ENCODE measurements at places on chromosomes 12 and 14.

DNA sequence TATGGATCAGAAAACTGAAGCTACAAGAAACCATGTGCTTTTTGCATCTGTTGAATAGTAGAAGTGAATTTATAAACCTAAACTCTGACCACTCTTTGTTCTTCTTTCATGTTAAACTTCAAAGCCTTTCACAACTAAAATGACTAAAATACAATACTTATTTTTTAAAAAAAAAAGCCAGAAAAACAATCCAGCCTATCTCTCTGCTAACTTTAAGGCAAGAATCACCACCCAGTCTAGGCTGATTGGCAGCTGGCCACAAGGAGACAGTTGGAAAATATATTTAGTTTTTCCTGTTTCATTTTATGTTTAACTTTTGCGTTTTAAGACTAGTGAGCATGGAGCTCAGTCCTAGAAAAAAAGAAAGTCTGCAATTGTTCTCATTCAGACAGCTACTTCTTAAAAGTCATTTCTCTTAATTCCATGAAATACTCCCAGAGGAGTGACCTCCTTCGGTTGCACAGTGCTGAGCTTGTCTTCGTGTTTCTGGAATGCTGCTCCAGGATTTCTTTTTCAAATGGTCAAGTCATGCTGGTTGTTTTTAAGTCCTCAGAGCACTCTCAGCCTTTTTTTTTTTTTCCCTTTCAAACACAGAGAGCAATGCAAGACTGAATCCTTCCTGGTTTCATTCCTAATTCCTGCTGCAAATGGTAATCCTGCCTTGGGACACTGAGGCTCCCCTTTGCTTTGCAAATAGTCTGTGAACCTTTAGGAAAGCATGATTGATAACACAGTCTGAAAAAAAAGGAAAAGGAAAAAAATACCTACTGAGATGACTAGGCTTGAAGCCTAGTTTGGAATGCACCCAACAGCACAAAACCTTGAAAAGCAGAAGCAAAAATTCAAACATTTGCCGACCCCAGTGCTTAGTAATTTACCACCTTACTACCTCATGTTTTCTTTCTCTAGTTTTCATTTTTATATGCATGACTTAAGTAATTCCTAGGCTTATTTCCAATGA, 233.3 kb upstream of the DAAM1 start:
- no peak for DNase-seq

DNA sequence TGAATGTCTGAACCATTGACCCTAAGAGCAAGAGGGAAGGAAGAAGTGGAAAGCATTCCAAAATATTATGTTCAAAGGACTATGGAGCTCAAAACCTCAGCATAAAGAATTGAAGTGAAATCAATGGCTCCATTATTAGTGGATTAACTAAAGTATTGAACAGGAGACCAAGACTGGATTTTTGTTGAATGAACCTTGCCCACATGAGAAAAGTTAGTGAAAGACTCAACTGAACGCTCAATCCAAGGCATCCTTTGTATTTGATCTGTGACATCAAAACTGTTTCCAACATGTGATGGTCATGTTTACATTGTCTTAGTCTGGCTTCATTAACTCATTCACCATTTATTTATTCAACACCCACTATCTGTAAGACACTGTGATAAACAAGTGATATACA, 161.0 kb downstream of the CNTN1 start:
- DNase-seq = no peak

GRCh38 chr14:81766321-81766915, 232.8 kb upstream of the SEL1L start:
- DNase-seq = no peak

- DNase-seq = peak; percentile 52
Observed at GRCh38 chr14:23430723-23431085, 4.8 kb downstream of the MYH7 start.

DNA sequence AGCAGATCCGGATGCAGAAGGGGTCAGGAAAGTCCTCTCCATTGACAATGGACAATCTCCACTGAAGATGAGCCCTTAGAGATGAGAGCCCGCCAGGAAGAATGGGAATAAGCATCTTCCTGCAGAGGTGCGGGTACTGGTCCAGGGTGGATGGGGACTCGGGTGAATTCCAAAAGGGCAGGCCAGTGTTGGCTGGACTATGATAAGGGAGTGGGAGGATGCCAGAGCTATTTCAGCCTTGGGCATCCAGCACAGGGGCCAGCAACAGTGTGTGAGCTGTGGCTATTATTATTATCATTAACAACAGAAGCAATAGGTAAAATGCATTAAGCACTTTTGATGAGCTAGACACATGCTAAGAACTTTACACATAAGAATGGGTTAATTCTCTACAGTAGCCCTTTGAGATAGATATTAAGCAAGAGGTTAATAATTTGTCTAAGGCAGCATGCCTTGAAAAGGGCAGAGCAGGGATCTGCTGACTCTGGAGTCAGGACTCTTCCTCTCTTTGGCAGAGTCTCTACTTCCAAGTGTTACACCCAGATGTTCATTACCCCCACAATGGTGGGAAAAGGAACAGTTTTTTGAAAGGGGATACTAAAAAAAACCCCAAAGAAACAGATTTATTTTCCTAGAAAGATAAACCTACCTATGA, 55.2 kb downstream of the PRICKLE1 start:
- no peak for DNase-seq

GRCh38 chr12:33555128-33555527, 115.5 kb upstream of the SYT10 start:
- no peak for DNase-seq

- peak; percentile 93 for DNase-seq
Observed at GRCh38 chr12:110073049-110073831, 24.9 kb upstream of the C12orf76 start.

DNA sequence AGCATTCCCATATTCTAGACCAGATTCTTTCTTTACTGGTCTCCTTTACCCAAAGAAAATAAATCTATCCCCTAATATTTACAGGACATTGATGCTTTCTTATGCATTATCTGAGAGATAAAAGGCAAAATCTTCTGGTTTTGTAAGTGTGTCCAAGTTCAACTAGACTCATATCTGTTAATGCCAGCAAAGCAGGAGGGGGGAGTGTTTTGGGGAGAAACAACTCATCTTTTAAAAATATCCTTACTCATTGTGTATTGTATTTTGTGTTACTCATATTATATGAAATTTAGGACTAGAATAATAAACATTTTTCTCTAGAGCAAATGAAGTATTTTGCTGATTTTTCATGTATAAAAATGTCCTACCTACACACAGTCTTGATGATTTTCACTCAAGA, 54.8 kb downstream of the SAMD4A start:
- no peak for DNase-seq

DNA sequence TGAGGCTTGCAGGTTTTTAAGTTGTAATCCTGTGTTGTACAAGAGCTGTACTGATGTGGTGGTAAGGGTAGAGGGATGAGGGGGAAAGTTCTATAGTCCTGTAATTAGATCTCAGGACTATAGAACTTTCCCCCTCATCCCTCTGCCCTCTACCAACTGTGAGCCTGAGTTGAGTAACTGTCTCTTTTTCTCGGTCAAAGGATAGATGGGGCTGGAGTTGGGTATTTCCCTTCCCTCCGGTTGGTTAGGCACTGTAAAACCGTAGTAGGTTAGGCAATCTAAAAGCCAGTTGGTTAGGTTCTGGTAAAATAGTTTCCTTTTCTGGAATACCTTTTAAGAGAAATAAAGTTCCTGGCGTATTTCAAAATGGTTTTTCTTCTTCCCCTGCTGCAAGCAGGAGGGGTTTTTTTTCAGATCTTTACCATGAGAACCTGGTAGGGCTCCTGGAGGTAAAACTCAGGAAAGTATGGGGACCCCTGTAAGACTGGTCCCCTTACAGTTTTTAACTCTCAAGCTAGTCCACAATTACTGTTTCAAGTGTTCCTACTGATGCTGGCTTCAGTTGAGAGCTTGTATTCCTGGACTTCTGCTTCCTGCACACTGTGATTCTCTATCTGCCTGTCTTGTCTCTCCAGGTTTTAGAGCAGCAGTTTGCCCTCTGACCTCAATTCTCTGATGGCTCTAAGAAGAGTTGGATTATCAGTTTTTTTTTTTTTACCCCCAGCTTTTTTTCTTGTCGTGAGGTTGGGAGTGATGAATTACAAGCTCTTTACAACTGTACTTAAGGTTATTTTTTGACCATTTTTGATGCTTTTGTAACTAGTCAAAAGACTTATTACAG, 58.7 kb downstream of the FUT8 start:
- no peak for DNase-seq

GRCh38 chr12:75631831-75632230, 120.4 kb upstream of the KRR1 start:
- DNase-seq = no peak

GRCh38 chr12:55707219-55707671, 459 bp downstream of the ITGA7 start:
- no peak for DNase-seq

DNA sequence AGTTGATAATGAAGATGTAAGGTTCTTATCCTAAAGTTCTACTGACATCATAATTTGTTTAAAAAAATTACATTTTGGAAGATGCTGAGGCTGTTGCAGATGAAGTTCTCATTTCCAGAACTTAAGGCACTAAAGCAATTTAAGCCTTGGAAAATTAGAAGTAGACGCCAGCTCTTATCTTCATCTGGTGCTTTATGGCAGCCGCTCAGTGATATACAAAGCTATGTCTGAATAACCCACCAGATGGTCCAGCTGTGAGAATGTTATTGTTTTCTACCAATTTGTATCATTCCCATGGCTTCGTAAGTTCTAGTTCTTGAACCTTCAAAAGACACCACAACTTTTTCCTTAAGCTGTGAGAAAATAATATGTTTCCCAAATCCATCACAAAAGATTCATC, 212.1 kb upstream of the ARID2 start:
- DNase-seq = no peak

DNA sequence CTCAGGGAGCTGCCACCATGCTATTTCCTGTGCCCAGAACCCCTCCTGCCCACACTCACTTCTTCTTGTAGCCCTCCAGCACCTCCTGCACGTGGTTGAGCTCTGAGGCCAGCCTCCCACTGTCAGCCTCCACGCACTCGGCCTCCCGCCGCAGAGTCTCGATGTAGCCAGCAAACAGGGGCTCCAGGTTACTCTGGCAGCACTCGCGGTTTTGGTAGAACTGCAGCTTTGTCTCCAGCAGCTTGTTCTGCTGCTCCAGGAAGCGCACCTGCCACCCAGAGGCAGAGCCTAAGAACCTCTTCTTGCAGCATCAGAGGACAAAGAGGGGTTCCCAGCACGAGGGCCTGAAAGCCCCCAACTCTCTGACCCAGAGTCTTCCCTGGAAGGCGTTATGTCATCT, 2.1 kb downstream of the KRT83 start:
- DNase-seq = no peak

DNA sequence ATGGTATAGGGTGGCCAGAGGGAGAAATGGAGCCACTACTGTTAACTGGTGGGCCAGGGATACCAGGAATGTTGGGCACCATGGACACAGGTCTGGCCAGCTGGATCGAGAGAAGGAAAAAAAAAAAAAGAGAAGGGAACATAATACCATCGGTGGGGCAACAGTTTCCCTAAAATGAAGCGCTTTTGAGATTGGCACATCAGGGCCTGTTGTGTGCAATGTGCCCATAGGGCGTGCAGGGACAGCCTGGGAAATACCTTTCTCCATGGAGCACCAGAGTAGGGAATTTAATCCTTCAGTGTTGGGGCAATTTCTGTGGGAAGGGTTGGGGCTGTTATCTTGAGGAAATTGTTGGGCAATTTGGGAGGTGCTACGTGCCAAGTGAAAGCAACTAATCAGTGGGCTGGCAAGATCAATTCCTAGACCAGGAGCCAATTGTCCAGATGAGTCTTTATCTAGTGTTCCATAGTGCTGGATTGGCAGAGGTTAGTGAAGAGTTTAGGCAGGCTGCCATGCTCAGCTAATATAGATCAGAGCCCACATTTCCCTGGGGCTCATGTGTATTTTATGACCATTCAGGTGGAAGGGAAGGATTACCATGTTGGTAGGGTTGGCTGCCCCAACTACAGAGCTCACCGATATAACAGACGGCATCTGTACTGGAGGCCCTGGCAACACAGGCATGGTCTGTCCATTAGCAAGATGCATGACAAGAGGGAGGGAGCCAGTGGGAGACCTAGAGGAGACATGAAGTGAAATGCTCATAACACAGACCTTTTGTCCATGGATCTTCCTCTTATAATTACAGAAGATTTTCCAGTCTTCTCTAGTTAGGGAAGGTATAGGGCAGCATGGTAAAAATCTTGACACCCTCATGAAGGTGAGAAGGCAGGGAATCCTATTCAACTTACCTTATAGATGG, 25.5 kb upstream of the NPFF start:
- DNase-seq = no peak

GRCh38 chr12:122942637-122943036, 23.6 kb downstream of the ABCB9 start:
- no peak for DNase-seq

GRCh38 chr12:88562151-88562550, 18.1 kb downstream of the KITLG start:
- no peak for DNase-seq

GRCh38 chr12:65152012-65152411, 17.4 kb upstream of the LEMD3 start:
- DNase-seq = no peak

- DNase-seq = no peak
Observed at GRCh38 chr12:108063192-108063591, 65.9 kb upstream of the WSCD2 start.

- DNase-seq = no peak
Observed at GRCh38 chr14:63747846-63748245, 20.0 kb upstream of the SGPP1 start.

DNA sequence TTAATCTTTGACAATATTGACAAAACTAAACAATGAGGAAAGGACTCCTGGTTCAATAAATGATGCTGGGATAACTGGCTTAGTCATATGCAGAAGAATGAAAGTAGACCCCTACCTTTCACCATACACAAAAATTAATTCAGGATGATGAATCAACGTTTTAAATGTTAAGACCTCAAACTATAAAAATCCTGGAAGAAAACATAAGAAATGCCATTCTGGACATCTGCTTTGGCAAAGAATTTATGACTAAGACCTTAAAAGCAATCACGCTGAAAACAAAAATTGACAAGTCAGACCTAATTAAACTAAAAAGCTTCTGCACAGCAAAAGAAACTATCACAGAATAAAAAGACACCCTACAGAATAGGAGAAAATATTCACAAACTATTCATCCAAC, 97.4 kb downstream of the LMNTD1 start:
- no peak for DNase-seq

DNA sequence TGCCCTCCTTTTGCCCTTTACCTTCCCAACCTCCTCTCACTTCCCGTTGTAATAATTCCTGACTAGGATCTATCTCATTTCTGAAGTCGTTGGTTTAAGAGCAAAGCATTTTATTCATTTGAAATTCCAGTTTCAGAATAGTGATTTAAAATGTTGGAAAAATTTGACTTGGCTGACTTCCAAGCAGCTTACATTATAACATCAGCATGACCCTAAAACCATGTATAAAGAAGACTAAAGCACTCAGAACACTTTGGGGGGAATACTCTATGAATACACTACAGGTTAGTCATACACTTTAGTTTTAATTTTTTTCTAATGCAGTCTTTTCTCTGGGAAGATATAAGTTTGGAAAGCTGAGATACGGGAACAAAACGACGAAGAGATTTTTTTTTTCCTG, 161.1 kb downstream of the BTG1 start:
- no peak for DNase-seq

DNA sequence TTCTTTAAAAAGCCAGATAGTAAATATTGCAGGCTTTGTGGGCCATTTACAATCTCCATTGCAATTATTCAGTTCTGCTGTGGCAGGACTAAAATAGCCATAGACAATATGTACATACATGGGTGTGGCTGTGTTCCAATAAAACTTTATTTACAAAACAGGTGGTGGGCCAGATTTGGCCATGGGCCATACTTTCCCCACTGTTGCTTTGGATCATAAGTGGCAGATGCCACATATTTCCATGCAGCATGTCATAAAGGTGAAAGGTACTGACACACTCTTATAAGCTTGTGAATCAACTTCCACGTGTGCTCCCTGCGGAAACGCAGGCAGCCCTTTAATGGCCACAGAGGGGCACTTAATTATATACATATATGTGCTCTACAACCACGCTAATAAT, 244.4 kb upstream of the FOXN3 start:
- no peak for DNase-seq
